MV-4-11 (cell line): ENCODE measurements at places on chromosomes 16 and 17.

DNA sequence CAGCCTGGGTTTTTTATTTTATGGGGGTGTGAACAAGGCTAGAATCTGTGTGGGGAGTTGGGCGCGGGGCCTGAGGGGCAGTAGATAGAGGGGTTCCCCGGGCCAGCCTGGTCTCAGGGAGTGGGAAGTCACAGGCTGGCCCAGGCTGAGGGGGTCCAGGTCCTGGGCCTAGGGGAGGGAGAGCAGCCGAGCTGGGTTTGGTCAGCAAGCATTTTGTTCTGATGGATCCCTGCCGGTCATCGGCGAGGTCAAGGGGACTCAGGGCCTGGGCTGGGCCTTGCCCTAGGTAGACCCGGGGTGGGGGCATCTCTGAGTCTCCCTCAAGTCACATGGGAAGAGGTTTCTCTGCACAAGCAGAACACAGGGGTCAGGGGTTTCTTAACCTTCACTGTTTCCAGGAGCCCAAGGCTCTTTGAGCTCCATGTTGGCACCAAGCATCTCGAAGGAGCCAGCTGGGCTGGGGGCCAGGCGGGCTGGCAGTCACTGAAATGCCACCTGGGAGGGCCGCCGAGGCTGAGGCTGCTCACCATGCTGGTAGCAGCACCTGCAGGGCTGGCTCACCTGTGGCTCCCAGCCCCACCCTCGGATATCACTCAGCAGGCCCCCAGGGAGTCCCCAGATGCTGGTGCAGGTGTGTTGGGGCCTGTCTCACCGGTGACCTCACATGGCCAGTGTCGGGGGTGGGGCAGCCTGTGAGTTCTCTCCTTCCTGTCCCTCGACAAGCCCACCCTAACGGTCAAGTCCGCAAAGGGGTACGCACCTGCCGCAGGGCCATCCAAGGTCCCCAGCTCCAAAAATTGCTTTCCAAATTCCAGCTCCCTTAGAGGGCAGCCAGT is 41.0 kb downstream of the SLC7A5 start:
- DNase-seq, result no peak

DNA sequence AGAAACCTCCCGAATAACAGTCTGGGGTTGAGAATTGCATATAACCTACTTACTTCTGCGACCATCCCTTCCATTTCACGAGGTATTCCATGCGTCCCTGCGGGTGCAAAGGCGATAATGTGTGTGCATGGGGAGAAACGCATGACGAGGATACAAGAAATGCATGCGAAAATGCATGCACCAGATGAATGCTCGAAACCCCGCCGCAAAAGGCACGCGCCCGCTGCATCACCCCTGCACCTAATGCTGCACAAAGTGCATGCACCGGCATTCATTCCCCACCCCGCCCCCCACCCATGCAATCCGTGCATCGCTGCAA is 474 bp downstream of the CBX8 start:
- no peak for DNase-seq

DNA sequence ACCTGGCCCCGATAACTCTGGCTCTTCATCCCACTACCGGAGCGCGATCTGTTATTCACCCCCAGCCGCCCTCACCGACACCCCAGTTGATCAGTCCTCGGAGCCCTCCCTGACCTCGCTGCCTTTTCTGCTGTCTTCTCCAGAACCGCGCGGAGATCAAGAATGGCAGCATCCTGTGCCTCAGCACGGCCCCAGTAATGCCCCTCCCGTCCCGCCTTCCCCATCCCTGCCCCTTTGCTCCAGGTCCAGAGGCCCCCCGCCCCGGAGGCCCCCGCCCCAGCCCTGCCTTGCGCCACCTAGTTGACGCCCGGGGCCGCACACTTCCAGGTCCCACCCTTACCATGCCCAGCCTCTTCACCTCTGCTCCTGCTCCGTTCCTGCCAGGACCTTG is 872 bp downstream of the ELMO3 start:
- DNase-seq, result no peak

DNA sequence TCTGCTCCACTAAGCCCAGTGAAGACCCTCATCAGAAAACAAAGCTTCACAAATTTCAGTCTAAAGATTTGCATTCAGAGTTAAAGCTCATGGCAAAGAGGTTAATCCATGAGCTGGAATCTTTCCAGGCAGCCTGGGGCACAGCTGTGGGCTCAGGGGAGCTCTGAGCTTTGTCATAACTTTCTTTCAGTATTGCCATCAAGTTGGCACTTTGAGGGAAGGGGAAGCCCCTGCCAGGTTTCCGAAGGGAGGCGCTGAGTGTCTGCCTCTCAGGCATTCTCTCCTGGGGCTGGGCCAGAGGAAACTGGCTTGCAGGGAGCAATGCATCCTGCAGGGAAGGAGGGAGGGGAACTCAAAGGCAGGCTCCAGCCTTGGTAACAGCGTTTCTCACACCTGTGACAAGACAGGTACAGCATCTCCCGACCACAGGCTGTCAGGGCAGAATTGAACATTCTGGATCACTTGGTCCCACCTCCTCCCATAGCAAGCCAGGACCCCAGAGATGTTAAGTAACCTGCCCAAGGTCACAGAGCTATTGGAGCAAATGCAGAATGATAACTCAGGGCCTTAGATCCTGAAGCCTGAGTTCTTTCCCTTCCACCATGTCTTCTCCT is 3.9 kb downstream of the LPO start:
- no peak for DNase-seq

- DNase-seq, result peak; percentile 31
Observed at GRCh38 chr17:78313735-78314648, 45.9 kb downstream of the SOCS3 start.

DNA sequence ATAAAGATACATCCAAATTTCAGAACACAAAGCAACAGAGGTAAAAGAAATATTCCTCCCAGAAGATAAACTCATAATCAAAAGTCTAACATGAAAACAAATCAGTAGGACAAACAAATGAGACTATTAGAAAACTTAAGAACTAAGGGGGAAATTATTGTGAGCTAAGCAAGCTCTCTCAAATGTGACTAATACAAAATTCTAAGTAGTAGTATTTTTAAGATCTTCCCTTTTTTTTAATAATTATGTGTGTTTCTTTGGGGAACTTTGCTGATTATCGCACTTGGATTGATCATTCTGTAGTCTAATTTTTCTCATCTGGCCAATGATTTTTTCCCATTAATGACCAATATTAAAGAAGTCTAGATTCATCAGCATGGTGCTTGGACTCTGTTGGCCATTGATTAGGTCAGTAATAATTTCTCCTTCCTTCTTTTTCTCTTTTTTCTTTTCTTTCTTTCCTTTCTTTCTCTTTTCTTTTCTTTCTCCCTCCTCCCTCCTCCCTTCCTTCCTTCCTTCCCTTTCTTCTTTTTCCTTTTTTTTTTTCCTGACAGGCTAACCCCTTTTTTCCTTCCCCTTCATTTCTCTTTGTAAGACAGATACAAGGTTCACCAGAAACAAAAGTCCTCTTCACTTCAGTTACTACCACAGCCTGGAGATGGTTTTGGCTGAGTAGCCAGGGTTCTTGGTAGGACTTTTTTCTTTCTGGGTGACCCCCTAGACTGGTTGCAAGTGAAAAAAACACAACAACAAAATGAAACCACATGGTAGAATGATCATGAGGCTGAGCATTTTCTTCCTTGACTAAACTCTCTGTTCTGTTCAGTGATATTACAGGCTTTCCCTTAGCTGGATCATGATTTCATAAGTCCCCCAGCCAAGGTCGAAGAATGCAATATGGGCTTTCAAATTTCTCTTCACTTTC is 2.9 kb upstream of the ABCA6 start:
- DNase-seq, result no peak

DNA sequence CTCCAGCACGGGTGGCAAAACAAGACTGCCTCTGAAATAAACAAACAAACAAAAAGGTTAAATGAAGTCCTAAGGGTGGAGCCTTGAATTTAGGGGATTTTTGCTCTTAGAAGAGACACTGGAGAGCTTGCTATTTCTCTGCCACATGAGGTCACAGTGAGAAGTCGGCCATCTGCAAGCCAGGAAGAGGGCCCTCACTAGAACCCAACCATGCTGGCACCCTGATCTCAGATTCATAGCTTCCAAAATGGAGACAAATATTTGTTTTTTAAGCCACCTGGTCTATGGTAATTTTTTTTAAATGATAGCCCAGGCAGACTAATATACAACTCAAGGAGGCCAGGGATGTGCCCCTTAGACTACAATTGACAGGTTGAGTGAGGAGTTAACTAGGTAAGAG is 255.5 kb downstream of the XYLT1 start:
- no peak for DNase-seq

DNA sequence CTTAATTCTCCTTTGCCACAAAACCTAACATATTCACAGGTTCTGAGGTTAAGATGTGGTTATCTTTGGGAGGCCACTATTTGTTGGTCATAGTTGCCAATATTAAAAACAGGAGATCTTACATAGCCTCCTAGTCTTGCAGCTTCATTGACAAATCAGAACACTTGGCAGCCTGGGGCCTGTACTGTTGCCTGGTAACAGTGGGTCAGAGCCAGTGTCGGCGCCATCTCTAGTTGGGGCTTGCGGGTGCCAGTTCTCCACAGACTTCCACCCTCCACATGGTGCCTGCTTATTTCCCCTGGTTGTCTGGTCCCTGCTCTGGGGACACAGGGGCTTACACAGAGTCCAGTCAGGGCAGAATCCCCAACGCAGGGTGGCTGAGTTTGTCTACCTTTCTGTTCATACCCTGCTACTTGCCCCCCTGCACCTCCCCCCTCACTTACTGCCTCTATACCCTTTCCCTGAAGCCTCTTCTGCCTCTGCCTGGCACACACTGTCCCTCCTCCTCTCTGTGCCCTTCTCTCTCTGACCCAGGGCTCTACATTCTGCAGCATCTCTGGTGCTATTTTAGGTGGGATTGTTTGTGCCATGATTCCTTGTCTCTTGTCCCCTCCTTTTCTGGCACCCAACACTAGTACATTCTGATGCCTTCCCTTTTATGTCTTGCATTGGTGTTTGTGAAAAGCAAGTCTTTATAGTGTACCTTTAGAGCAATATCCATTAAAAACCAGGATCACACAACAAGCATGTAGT is 13.4 kb downstream of the EPN2 start:
- no peak for DNase-seq

DNA sequence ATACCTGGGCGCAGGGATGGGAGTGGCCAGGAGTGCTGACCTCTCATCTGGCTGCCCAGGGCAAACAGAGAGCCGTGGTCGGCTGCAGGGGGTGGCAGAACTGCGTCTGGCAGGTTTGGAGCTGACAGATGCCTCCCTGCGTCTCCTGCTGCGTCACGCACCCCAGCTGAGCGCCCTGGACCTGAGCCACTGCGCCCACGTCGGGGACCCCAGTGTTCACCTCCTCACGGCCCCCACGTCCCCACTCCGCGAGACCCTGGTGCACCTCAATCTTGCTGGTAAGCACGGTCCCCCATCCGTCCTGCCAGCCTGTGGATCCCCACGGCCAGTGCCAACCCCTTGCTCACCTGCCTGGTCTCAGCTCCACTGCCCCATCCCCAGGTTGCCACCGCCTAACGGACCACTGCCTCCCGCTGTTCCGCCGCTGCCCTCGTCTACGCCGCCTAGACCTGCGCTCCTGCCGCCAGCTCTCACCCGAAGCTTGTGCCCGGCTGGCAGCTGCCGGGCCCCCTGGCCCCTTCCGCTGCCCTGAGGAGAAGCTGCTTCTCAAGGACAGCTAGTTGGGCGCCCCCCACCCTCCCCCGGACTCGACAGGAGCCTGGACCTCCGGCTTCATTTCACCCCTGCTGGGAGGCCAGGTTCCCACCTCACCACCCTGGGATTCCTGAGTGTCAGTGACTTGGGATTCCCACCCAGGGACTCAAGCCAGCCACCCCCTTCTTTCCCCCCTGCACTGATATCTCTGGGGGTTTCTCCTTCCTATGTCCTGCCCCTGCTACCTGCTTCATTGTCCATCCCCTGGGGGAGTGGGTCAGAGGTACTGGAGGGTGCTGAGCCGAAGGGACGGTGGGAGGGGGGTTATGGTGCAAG is 2.0 kb upstream of the ORAI3 start:
- no peak for DNase-seq

DNA sequence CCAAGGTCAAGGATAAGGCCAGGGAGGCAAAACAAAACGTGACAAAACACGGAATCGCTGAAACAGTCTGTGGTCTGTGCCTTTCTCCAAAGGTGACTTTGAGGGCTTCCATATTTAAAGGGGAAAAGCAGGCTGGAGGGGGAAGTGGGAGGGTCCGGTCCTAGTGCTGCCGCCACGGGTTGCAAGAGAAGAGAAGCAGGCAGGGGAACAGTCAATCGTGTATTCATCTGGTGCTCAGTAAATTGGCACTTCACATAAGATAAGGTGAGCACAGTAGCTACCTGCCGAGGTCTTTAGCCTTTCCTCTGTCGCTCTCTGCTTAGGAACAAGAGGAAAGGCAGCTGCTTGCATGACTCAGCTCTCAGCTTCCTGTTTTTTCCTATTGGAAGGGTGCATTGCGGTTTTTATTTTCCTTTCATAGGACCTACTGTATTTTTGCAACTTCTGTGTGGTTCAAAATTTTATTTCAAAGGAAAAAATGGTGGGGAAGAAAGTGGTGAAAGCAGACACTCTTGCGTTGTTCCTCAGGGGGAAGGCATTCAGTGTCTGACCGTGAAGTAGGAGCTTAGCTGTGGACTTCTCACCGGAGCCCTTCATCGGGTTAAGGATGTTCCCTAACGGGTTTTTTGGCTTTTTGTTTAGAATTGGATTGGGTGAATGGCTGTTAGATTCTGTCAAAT is 7.1 kb upstream of the LGALS3BP start:
- DNase-seq, result peak; percentile 74

DNA sequence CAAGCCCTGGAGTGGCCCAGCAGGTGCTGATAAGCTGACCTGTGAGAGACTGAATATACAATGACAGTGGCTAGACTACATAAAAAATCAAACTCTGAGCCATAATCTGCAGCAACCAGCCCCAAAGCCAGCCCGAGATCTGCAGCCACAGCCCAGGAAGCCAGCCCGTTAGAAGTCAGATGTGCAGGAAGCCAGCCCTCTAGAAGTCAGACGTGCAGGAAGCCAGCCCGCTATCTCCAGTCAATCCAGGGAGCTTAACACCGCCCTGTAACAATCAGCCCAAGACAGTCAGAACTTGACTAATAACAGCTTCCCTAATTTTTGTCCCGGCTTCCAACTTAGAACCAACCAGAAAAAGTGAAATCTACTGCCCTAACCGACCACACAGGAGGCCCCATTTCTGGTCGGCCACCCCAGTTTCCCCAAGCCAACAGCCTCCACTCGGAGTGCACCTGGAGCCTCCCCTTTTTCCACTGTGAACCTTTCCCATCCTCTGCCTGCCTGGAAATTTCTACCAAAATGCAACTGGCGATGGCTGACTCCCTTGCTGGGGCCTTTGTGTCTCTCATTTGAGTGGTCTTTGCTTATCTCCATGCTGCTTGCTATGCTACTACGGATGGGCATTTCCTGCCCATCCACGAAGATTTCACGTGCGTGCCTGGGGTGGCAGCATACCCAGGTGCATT is 769.3 kb downstream of the KCNJ18 start:
- no peak for DNase-seq

DNA sequence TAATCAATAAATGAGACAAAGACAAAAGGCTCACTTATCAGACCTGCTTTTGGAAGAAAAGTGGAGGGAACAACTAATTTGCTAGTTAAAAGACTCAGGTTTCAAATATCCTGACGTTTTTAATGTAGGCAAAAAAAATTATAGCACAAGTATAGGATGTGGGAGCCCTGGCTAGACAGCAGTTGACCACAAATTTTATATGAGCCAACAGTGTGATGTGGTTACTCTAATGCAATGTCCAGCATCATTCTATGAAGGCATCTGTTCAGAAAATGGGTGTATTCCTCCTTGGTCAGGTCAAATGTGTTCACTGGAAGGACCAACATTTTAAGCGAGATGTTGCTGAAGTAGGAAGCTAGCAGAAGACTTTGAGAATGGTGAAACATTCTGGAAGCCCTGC is 237.4 kb downstream of the MAP2K6 start:
- DNase-seq, result no peak

GRCh38 chr16:81060576-81061306 is 16.3 kb downstream of the C16orf46 start:
- DNase-seq, result no peak
